Central memory CD8-positive, alpha-beta T cell (primary cell): ENCODE measurements at places on chromosomes 3 and 15.

GRCh38 chr15:57152666-57153539 lies 223.4 kb upstream of the CGNL1 start:
- no peak for DNase-seq
- peak overlapping the region; percentile 19 for H3K27ac ChIP-seq
- no peaks in the 10 kb centered on the region for H3K27me3 ChIP-seq
- H3K4me1 ChIP-seq = peaks cover 38% of the 10 kb centered on the region
- H3K4me3 ChIP-seq = no peak overlapping the region
- H3K36me3 ChIP-seq = peaks cover 11% of the 10 kb centered on the region

DNA sequence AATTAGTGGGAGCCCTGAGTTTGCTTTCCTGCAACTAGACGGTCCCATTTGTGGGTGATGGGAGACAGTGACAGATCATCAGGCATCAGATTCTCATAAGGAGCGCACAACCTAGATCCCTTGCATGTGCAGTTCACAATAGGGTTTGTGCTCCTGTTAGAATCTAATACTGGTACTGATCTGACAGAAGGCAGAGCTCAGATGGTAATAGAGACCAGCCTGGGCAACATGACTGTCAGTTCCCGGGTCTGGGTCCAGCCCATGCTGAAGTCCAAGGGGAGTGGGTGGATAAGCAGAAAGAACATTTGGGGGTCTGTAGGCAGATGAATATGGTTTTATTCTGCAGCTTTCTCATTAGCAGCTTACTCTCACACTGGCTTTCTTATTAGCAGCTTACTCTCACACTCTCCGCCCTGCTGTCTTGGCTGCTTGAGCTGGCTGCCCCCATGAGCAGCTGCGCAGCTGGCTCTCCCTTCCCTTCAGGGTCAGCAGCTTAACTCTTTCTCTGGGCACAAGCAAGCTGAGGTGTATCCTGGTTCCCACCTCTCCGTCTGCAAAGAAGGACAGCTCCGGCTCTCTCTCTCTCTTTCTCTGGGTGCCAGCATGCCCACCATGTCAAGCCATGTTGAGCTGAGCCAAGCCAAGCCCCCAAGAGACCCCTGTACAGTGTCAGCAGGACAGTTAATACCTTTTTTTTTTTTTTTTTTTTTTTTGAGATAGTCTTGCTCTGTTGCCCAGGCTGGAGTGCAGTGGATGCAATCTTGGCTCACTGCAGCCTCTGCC lies 46.5 kb downstream of the KLHDC8B start:
- H3K27me3 ChIP-seq = no peaks in the 10 kb centered on the region
- H3K27ac ChIP-seq = no peak overlapping the region
- no peak overlapping the region for H3K4me3 ChIP-seq
- DNase-seq = no peak

DNA sequence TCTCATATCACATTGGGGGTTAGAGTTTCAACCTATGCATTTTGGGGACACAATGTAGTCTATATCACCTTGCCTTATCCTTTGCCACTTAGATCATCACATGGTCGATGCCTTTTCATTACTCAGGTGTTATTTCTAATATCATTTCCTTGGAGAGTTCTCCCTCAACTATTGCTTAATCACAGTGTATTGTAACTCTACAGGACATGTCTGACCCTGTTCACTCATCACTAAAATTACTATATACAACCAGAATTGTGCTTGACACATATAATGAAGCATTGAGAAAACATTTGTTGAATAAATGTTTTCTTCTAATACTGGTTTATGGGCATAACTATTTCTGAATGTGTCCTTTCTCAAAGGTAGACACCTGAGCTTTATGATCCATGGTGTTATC lies 207.4 kb downstream of the EPHA6 start:
- no peak overlapping the region for H3K27ac ChIP-seq
- H3K4me1 ChIP-seq = no peaks in the 10 kb centered on the region
- H3K27me3 ChIP-seq = no peaks in the 10 kb centered on the region
- H3K36me3 ChIP-seq = peaks cover 2% of the 10 kb centered on the region
- no peak for DNase-seq

- H3K27me3 ChIP-seq = no peaks in the 10 kb centered on the region
- no peak overlapping the region for H3K4me3 ChIP-seq
- DNase-seq = no peak
- H3K27ac ChIP-seq = no peak overlapping the region
Observed at GRCh38 chr3:56133423-56133822, 334.8 kb downstream of the ERC2 start.

- H3K4me1 ChIP-seq = peaks cover 54% of the 10 kb centered on the region
- H3K36me3 ChIP-seq = peaks cover 16% of the 10 kb centered on the region
- H3K27ac ChIP-seq = peak overlapping the region; percentile 99
- no peak for DNase-seq
Observed at GRCh38 chr15:90000186-90001001, 730 bp upstream of the ZNF710 start.

DNA sequence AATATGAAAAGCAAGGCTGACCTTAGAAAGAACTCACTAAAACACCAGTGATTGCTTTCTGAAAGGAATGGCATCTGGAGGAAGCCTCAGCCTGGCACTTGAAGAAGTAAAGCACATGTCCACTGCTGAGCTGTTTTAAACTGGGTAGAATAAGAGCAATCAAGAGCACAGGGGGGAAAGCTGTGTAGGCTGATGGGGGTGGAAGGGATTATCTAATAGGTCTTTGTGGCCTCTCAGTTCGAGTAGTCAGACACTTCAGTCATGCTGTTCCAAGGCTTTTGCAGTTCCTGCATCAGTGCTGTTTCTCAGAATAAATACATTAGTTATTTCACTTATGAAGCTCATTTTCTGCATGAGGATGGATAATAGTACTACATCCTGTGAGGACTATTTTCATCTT lies 22.6 kb downstream of the CCDC191 start:
- H3K27me3 ChIP-seq = no peaks in the 10 kb centered on the region
- peaks cover 2% of the 10 kb centered on the region for H3K36me3 ChIP-seq
- no peaks in the 10 kb centered on the region for H3K4me1 ChIP-seq

GRCh38 chr15:48103647-48104046 lies 17.1 kb upstream of the SLC24A5 start:
- H3K4me1 ChIP-seq = no peaks in the 10 kb centered on the region
- no peaks in the 10 kb centered on the region for H3K36me3 ChIP-seq
- DNase-seq = no peak
- H3K27me3 ChIP-seq = peaks cover 39% of the 10 kb centered on the region
- no peak overlapping the region for H3K4me3 ChIP-seq
- no peak overlapping the region for H3K27ac ChIP-seq

DNA sequence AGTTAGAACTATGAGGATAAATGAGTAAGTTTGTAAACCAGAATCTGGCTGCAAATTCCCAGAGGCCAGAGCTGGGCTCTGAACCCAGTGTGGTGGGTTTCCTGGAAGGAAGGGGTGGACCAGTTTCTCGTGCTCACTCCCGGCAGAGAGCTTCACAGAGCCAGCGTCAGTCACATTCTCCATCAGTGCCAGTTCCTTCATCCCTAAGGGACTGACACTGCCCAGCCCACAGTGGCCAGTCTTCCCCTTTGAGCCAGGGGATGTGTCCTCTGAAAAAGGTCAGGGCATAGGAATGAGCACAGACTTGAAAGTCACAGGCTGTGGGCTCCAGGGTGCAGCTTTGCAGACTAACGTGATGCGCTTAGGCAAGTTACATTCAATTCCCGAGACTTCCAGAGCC lies 135.8 kb upstream of the HACD2 start:
- no peak for DNase-seq
- H3K4me1 ChIP-seq = peaks cover 12% of the 10 kb centered on the region
- no peak overlapping the region for H3K4me3 ChIP-seq
- H3K27ac ChIP-seq = no peak overlapping the region
- H3K36me3 ChIP-seq = no peaks in the 10 kb centered on the region
